ENCODE measurements at places on chromosomes 2 and 18.

- peaks cover 10% of the 10 kb centered on the region for H3K36me3 ChIP-seq
- peak overlapping the region; percentile 85 for H3K27ac ChIP-seq
- H3K4me3 ChIP-seq = peak overlapping the region; percentile 94
- no peaks in the 10 kb centered on the region for H3K4me1 ChIP-seq
- no peaks in the 10 kb centered on the region for H3K27me3 ChIP-seq
Measured at GRCh38 chr2:27428978-27429541, 629 bp downstream of the NRBP1 start.

DNA sequence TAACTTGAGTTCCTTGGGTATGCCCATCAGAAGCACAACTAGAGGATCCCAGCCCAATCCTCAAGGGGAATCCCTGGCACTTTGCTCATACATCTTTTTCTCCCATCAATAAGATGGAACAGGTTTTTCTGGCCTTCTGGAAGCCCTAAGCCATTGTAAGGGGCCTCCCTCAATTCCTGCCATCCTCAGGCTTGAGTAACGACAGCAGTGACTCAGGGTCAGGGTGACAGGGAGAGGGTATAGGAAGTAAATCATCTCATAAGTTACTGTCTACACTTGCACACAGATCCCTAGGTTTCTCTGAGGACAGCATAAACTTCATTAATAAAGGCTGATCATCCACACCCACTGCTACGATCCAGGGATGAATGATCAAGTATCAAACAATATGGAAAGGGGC is 35.0 kb downstream of the AMER3 start:
- H3K27me3 ChIP-seq = no peaks in the 10 kb centered on the region
- DNase-seq = no peak
- H3K4me1 ChIP-seq = no peaks in the 10 kb centered on the region
- no peak overlapping the region for H3K4me3 ChIP-seq
- no peaks in the 10 kb centered on the region for H3K36me3 ChIP-seq
- H3K27ac ChIP-seq = no peak overlapping the region

- H3K27me3 ChIP-seq = no peaks in the 10 kb centered on the region
- no peak overlapping the region for H3K27ac ChIP-seq
- H3K4me1 ChIP-seq = no peaks in the 10 kb centered on the region
- no peak for DNase-seq
Measured at GRCh38 chr18:28134774-28135173, 42.2 kb downstream of the CDH2 start.

DNA sequence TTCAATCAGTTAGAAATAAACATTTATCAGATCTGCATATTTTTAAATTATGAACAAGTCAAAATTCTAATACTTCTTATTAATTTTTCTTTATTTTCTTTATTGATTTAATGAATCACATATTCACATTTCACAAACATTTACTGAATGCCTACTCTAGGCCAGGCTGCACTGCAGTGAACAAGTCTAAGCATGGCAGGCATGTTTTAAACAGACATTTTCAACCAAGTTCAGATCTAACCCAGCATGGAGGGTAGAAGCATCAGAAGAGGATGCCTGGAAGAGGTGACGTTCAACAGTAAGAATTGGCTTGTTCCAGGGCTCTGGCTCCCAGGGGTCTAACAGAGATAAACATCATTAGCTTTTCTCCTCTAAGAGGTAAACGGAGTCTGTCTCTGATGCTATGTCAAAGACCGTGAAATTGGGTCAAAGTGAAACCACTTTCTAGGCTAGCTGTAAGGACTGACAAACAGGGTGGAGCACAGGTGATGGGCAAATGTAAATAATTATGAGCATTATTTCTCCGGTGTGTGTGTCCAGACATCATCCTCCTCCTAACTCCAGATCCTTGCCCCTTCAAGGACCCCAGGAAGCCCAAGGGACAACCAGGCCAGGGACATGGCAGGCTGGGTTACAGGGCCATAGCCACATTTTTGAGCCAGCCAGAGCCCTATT is 50.6 kb downstream of the UNC50 start:
- no peak for DNase-seq
- no peaks in the 10 kb centered on the region for H3K27me3 ChIP-seq
- H3K4me3 ChIP-seq = no peak overlapping the region
- no peak overlapping the region for H3K27ac ChIP-seq

DNA sequence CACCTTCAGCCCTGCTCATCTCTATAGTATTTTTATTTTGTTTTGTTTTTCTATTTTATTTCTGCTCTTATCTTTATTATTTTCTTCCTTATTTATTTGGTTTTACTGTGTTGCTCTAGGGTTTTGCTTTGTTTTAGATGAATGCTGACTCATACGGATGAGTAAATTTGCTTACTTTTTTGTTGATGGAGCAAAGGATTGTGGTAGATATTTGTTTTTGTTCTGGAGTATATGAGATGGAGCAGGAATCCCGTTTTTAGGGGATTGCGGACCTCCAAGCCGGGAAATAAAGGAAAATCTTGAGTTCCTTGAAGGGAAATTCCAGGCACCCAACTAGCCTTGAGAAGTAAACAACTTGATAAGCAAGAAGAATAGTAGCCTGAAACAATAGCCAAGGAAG is 15.3 kb upstream of the COLEC12 start:
- no peak overlapping the region for H3K27ac ChIP-seq
- no peak for DNase-seq
- no peaks in the 10 kb centered on the region for H3K4me1 ChIP-seq
- no peaks in the 10 kb centered on the region for H3K27me3 ChIP-seq
- no peak overlapping the region for H3K4me3 ChIP-seq

- no peaks in the 10 kb centered on the region for H3K36me3 ChIP-seq
- no peak overlapping the region for H3K4me3 ChIP-seq
Measured at GRCh38 chr2:202815548-202816360, 55.8 kb downstream of the ICA1L start.

- H3K4me3 ChIP-seq = no peak overlapping the region
- no peak overlapping the region for H3K27ac ChIP-seq
- no peaks in the 10 kb centered on the region for H3K27me3 ChIP-seq
- DNase-seq = no peak
- H3K4me1 ChIP-seq = peaks cover 19% of the 10 kb centered on the region
Measured at GRCh38 chr2:237592425-237592980, 2.0 kb upstream of the RAB17 start.

DNA sequence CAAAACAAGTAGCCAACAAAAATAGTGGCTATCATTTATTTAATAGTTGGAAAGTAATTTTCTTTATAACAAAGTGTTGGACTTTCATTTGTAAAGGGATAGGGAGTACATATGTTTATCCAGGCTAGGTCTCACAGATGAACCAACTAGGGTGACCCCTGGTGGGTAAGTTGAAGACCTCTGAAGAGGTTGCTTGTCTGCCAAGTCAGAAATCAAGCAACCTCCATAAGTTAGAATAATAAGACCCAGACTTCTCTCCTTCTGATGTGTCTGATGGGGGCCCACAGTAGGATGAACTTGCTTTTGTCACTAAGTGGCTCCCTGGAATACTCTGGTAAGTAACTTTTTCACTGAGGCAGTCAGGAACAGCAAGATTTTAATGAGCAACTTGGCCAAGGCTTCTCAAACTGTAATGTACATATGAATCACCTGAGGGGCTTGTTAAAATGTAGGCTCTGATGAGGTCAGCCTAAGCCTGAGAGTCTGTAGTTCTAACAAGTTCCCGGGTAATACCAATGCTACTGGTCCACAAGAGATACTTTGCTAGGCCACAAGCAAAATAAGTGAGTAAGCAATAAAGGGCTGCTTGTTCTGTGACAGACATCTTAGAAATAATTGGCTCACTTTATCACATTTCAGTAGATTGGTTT is 319.6 kb downstream of the PIK3C3 start:
- no peak for DNase-seq
- no peaks in the 10 kb centered on the region for H3K27me3 ChIP-seq
- H3K4me3 ChIP-seq = no peak overlapping the region
- H3K4me1 ChIP-seq = peaks cover 3% of the 10 kb centered on the region
- H3K36me3 ChIP-seq = no peaks in the 10 kb centered on the region

GRCh38 chr2:98928242-98928641 is 7.8 kb downstream of the CRACDL start:
- DNase-seq = no peak
- H3K27ac ChIP-seq = no peak overlapping the region
- no peaks in the 10 kb centered on the region for H3K36me3 ChIP-seq
- no peaks in the 10 kb centered on the region for H3K27me3 ChIP-seq
- H3K4me3 ChIP-seq = no peak overlapping the region
- no peaks in the 10 kb centered on the region for H3K4me1 ChIP-seq

DNA sequence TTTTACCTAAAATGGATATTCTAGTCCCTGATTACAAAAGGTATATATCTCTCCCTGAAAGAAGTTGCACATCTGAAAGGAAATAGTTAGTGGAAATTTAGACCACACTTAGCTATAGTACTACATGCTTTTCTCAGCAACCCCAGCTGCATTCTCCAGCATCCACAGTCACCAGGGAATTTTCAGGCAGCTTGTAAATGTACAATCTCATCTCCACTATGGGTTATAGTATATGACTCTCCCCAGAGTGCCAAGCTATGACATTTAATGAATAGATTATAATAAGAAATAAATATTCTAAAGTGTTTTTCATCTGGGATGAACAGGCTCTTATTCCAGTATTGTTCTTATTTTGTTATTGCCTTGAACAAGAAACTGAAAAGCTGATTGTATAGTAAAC is 197.6 kb upstream of the HNRNPA3 start:
- H3K4me1 ChIP-seq = no peaks in the 10 kb centered on the region
- H3K36me3 ChIP-seq = no peaks in the 10 kb centered on the region
- DNase-seq = no peak
- no peak overlapping the region for H3K27ac ChIP-seq
- no peak overlapping the region for H3K4me3 ChIP-seq

- no peaks in the 10 kb centered on the region for H3K27me3 ChIP-seq
- H3K4me3 ChIP-seq = peak within 1 kb of the TSS; percentile 57
- no peaks in the 10 kb centered on the region for H3K36me3 ChIP-seq
- peaks cover 3% of the 10 kb centered on the region for H3K4me1 ChIP-seq
- no peak within 1 kb of the TSS for H3K27ac ChIP-seq
Measured at GRCh38 chr2:219041252-219041651, at the start of gene CFAP65. CFAP65 (minus strand) TSS chr2:219041516; CDS start chr2:219039048, 2,468 bp downstream.

DNA sequence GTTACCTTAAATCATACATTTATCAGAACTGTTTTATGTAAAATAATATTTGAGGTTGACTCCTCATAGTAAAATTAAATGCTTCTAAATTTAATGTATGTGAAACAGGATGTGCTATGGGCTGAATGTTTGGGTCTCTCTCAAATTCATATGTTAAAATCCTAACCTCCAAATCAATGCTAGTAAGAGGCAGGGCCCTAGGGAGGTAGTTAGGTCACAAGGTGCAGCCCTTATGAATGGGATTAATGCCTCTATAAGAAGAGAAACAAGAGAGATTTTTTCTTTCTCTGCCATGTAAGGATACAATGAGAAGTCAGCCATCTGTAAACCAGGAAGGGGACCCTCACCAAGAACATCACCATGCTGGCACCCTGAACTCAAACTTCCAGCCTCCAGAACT is 67.2 kb upstream of the ETAA1 start:
- no peaks in the 10 kb centered on the region for H3K4me1 ChIP-seq
- no peaks in the 10 kb centered on the region for H3K36me3 ChIP-seq
- no peak overlapping the region for H3K27ac ChIP-seq
- H3K4me3 ChIP-seq = peak overlapping the region; percentile 5
- no peak for DNase-seq

DNA sequence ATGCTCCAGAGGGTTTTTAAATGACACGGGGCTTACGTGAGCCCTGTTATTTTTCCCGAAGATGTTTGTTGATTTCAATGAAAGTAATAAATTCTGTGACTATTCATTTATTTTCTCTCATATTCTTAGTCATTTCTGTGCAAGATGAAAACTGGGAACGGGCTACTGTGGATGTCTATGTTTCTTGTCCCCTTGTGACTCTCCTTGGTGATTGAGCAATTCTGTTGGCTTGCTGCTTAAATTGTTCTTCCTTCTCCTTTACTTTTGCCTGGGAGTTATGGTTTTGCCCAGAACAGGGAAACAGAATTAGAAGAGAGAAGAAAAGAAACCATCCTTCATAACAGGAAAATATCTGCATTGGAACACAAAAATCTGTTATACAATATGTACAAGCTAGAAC is 508.2 kb upstream of the DSEL start:
- DNase-seq = no peak
- H3K4me3 ChIP-seq = no peak overlapping the region
- no peaks in the 10 kb centered on the region for H3K4me1 ChIP-seq

DNA sequence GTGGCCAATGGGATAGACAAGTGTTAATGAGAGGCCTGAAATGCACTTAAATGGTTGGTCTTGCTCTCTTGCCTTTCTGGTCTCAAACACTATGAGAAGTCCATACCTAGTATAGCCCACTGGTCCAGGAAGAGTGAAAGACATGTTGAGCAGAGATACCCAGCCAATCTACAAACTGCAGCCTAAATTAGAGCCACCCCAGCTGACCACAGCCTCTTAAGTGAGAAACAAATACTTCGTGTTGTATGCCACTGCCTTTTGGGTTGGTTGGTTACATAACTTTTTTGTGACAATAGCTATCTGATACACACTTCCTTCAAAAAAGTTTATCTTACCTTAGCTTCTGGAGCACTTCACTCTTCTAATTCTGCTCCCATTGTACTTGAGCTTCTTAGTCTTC is 8.8 kb upstream of the EXOC6B start:
- no peaks in the 10 kb centered on the region for H3K27me3 ChIP-seq
- no peak overlapping the region for H3K4me3 ChIP-seq
- H3K36me3 ChIP-seq = no peaks in the 10 kb centered on the region
- H3K4me1 ChIP-seq = no peaks in the 10 kb centered on the region
- no peak overlapping the region for H3K27ac ChIP-seq

DNA sequence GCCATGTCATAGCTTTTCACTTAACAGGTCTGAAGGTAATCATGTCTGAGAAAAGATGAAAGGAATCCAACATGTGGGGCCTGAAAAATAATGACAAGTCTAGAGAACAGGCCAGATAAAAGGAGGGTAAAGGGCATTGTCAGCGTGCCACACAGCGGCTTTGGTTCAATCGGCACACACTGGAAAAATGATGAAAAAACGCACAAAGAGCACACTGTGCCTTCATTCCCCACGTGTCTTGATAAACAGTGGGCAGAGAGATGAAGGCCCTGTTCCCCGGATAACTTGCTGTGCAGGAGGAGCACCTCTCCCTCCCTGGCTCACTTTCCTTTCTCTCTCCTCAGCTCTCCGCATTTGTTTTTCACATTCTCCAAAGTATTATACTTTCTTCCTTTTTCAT is 766.3 kb downstream of the TDRD15 start:
- DNase-seq = no peak
- no peaks in the 10 kb centered on the region for H3K4me1 ChIP-seq
- H3K27me3 ChIP-seq = no peaks in the 10 kb centered on the region
- no peaks in the 10 kb centered on the region for H3K36me3 ChIP-seq
- H3K27ac ChIP-seq = no peak overlapping the region

- H3K4me1 ChIP-seq = no peaks in the 10 kb centered on the region
- H3K4me3 ChIP-seq = no peak overlapping the region
- no peak overlapping the region for H3K27ac ChIP-seq
- H3K27me3 ChIP-seq = no peaks in the 10 kb centered on the region
Measured at GRCh38 chr18:27581296-27581904, 396.3 kb upstream of the CHST9 start.

DNA sequence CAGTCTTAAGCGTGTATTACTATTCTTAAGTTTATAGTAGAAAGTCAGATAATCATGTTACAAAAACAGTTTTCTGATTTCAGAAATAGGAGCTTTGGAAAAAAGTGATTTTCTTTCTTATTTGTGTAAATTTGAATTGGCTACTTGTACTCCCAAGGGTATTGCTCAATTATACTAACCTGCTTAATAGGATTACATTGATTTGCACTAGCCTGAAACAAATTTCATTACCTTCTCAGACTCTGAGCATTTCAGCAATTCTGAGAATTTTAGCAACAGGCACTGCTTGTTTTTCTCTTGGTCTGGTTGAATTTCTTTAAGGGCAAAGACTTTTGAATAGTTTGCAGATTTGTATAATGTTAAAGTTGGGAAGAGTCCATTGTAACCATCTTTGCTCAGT is 87.2 kb upstream of the NXPH2 start:
- no peak overlapping the region for H3K4me3 ChIP-seq
- H3K27ac ChIP-seq = no peak overlapping the region
- no peaks in the 10 kb centered on the region for H3K27me3 ChIP-seq
- no peaks in the 10 kb centered on the region for H3K36me3 ChIP-seq
